ENCODE measurements at places on chromosomes 1 and 21. TPM values are rescaled to one million over a fixed set of nuclear protein-coding genes. Genes with fewer than 3 reads are reported as not detected.

GRCh38 chr1:73100216-73100615 is 817.9 kb upstream of the NEGR1 start:
- DNase-seq, result no peak

- no peak for DNase-seq
These were observed 46.7 kb upstream of the FBXO28 start for GRCh38 chr1:224067207-224067606.

DNA sequence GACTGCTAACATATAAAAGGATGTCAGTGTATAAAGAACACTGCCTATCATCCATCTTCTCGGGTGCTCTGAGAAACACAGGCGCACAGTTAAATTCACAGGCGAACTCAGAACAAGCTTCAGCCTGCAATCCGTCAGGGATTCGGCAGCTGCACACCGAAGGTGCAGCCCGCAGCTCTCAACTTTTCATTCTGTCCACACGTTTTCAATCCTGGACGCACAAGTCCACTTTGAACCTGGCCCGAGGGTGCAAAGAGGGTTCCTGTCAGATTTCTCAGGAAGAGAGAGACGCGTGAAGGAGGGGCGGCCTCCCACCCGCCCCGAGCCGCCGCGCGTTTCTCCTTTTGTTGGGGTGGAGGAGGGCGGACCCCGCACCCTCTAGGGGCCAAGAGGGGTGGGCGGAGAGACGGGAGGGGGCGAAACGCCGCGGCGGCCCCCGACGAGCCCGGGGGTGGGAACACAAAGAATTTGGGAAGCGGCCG is 724 bp downstream of the DOCK7 start:
- peak; percentile 10 for DNase-seq

DNA sequence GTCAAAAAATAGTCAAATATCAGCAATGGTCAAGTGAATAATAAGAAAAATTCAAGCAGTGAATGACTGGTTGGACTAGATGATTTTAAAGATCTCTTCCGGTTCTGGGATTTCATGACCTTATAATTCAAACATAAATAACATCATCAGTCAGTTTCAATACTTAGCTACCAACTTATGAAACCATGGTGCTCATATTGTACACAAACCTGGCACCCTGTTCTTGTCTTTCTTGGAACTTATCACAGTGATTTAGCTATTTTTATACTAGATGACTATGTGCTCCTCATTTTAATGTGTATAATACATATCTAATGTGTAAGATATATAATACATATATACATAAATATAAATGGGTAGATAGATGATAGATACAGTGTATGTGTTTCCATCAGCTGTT is 156.9 kb downstream of the CLEC20A start:
- no peak for DNase-seq

DNA sequence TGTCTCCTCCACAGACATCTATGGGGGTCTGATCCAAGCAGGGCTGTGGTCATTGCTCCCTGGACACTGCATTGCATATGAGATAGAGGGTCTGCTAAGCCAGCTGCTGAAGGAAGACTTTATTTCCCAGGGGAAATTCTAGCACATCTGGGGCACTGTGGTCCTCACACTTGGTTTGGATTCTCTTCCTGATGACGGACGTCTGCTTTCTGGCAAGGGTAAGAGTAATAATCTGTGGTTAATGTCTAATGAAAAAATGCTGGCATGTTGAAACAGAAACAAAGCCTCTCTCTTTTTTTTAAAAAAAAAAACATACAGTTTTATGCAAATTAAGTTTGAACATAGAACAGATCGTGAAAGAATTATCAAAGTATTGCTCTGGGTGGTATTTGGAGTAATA is 553.9 kb downstream of the DPYD start:
- DNase-seq, result no peak

- no peak for DNase-seq
These were observed 14.1 kb downstream of the CAPN8 start for GRCh38 chr1:223651291-223651991.

GRCh38 chr1:30506291-30507015 is 216.9 kb downstream of the MATN1 start:
- no peak for DNase-seq

DNA sequence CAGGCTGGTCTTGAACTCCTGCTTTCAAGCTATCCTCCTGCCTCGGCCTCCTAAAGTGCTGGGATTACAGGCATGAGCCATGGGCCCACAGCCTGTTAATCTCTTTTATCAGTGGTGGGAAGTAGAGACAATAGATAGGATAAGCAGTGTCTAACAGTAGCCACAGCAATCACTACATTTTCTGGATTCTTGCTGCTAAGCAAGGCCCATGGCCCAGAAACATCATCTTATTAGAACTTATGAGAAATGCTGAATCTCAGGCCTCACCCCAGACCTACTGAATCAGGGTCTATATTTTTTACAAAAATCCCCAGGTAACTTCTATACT is 29.7 kb downstream of the IGFN1 start:
- DNase-seq, result no peak

- DNase-seq, result peak; percentile 61
These were observed 397.9 kb downstream of the HHAT start for GRCh38 chr1:210726621-210727020.

GRCh38 chr1:115377411-115377810 is 39.4 kb upstream of the NGF start:
- no peak for DNase-seq

DNA sequence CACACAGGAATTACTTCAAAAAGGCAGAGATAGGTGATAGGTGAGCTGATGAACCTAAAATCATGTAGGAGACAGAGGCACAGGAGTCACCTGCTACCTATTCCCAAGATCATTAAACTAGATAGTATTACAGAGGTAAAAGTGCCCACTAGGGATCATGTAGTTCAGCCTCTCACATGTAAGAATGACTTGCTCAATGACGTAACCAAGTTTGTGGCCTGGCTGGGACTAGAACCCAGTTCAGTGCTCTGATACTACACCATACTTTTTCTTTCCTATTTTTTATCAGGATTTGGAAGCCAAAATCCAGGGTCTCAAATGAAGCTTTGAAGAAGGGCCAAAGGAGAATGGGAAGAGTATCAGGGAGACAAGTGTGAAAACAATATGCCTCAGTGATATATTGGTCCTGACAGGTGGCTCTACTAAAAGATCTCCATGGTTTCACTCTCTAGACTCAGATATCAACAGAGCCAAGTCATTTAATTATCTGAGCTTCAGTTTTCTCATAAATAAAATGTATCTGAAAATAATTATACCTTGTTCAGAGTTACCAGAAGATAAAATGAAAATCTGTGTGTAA is 87.3 kb upstream of the SLFNL1 start:
- no peak for DNase-seq

The AQP10 gene
- not detected for polyA plus RNA-seq

DNA sequence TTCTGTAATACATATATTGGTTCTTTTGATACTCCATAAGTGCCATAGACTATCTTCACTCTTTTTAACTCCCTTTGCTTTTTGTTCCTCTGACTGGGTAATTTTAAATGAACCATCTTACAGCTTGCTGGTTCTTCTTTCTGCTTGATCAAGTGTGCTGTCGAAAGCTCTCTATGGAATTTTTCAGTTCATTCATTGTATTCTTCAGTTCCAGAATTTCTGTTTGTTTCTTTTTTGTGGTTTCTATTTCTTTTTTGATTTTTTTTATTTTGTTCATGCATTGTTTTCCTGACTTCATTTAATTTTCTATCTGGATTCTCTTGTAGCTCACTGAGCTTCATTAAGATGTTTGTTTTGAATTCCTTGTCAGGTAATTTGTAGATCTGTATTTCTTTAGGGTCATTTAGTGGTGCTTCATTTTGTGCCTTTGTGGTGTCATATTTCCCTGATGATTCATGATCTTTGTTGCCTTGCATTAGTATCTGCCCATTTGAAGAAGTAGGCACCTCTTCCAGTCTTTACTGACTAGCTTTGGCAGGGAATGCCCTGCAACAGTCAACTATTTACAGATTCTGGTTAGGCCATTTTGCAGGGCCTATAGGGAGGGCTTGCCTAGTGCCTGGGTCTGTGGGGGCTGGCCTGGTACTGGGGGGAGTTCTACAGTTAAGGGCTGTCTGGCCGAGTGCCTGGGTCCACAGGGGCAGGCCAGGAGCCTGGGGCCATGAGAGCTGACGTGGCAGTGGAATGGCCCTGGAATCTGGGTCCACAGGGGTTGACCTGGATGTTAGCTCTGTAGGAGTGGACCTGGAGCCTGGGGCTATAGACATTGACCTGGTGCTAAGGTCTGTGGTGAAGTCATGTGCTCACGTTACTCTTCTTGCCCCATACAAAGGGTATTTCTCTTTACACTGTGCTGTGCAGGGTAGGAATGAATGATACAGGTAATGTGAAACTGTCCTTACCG is 89.7 kb downstream of the MAGI3 start:
- DNase-seq, result no peak

DNA sequence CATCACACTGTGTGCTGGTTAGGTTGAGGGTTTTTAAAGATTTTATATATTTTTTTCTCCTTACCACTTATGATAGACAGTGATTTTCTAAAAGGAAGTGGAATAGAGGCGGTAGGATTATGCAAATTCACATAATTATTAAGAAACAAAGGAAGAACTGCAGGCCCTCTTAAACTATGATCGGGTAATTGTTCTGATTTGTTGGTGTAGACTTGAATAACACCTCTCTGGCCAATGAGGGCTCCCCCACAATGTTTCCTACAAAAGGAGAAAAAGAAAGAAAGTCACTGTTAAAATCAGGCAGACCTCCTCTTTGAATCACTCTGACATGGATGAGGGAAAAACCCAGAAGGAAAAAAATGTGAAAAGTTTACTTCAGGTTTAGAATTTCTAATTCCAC is 241.6 kb downstream of the RPS6KC1 start:
- no peak for DNase-seq

The EPHA8 gene
- polyA plus RNA-seq, result not detected

DNA sequence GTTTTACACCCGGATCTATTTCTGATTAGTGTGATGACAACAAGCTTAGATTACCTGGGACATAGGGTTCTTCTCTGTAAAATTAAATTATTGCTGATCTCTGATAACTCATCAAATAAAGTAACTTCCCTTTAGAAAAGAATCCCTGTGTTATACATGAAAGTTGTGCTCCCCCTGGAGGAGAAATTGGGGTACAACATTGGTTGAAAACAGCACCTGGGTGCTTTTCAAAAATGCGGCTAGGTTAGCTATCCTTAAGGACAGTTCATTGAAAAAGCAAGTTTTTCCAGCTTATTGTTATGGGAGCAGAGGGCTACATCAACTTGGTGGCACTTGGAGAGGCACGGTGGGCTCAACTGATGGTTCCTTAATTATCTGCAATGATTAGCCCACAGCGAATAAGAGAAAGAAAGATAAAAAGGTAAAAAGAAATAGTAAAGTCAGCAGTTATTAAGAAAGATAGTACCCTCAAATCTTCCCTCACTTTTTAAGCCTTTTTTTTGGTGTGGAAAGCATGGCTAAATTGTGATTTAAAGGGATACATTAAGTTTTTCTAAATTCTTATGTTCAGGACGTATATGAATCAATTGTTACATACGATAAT is 97.8 kb downstream of the FMN2 start:
- DNase-seq, result no peak

DNA sequence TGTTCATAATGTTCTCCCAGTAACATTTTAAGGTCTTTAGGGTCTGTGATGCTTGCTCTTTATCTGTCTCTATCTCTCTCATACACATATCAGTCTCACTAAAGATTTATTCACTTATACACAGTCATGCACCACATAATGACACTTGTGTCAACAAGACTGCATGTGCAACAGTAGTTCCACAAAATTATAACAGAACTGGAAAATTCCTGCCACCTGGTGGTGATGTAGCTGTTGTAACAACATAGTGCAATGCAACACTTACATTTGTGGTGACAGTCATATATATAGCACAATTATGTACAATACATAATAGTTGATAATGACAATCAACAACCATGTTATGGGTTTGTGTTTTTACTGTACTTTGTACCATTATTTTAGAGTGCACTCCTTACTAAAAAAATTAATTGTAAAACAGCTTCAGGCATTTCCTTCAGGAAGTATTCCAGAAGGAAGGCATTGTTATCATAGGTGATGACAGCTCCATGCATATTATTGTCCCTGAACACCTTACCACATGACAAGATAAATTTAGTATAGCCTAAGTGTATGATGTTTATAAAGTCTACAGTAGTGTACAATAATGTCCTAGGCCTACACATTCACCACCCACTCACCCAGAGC is 8.1 kb downstream of the TDRD5 start:
- no peak for DNase-seq
